ENCODE measurements at places on chromosomes 1 and 21. TPM values are rescaled to one million over a fixed set of nuclear protein-coding genes. Genes with fewer than 3 reads are reported as not detected.

DNA sequence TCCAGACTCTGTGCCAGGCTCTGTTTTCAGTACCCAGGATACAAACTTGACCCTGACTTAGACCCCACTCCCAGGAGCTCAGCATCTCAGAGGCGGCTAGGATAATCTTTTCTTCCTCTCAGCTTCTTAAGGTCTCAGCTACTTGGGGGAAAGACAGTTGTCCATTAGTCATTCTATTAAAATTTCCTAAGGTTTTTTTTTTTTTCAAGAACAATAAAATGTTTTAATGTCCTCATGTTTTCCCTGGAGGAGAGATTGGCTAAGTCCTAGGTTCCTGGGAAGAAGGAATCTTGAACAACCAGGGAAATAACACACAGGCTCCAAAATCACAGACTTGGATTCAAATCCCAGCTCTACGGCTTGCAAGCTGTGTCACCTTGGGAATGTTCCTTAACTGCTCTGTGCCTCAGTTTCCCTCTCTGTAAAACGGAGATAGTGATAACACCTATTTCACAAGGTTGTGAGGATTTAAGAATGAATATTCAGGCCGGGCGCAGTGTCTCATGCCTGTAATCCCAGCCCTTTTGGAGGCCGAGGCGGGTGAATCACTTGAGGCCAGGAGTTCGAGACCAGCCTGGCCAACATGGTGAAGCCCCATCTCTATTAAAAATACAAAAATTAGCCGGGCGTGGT is 33.0 kb downstream of the CDK18 start:
- no peak for DNase-seq

DNA sequence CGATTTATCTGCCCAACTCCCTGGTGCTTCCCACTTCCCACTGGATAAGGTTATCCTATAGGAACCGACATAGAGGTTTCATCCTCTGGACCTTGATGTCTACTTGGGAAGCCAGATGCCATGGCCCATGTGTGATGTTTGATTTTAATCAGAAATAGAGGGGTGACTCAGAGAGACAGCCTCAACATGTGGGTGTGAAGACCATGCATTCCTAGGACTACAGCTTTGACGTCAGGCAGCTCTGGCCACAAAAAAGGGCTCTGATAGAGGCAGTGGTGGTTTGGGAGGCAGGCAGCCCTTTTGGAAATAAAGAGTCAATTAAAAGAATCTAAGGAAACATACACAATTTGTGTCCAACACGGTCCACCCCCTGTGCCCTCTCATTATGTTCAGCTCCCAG is 5.2 kb upstream of the SH2D2A start:
- no peak for DNase-seq

- no peak for DNase-seq
Measured at GRCh38 chr1:179169616-179170467, 59.6 kb downstream of the ABL2 start.

- no peak for DNase-seq
Measured at GRCh38 chr1:38153066-38153777, 106.6 kb upstream of the POU3F1 start.

DIO1 gene
- 0.17 TPM for total RNA-seq

CD34 gene
- 12.6 TPM for total RNA-seq

S100B gene
- total RNA-seq = 21.0 TPM

S100A9 gene
- 961 TPM for total RNA-seq

ZNF648 gene
- not detected for total RNA-seq

DNM3 gene
- 4.8 TPM for total RNA-seq
